Omental fat pad (tissue), 4 donors: ENCODE measurements at places on chromosomes 2 and 18.

GRCh38 chr18:43590182-43590903, 313.1 kb upstream of the SYT4 start:
- DNase-seq = no peak

DNA sequence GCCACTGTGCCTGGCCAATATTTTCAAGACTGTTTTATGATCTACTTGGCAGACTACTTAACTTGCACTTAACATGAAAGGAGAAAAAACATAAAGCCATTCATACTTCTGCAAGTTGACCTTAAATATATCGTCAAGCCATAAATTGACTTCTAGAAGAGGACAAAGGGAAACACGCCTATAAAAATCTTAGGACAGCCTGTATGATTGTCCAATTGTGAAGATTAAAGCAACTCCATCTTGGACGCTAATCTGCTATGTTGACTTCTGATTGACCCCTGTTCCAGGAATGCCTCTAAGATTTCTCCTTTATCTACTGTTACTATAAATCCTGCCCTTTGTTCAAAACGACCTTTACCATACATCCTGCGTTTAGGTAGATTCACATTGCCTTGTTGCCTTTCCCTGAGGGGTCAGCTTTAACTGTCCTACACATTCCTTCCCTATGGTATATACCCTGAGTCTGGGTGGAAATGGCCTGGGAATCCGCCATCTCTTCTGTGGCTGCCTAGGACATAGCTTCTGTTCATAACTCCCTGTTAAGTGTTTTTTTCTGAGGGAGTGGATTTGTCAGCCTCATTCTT, 40.2 kb upstream of the SLC35F5 start:
- DNase-seq = no peak

DNA sequence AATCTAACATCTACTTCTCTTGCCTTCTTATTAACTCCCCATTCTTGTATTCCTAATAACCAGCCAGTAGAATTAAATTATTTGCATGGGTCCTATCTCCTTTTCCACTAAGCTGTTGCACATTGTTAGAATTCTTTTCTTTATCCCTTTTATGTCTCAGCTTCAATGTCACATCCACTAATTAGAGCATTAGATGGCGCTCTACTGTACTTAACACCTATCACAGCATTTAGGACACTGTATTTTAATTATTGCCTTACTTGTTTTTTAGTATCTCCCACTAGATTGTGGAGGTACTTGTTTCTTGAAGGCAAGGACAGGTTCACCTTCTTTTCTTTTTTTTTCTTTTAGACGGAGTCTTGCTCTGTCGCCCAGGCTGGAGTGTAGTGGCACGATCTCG, 3.8 kb downstream of the LIPT1 start:
- no peak for DNase-seq

DNA sequence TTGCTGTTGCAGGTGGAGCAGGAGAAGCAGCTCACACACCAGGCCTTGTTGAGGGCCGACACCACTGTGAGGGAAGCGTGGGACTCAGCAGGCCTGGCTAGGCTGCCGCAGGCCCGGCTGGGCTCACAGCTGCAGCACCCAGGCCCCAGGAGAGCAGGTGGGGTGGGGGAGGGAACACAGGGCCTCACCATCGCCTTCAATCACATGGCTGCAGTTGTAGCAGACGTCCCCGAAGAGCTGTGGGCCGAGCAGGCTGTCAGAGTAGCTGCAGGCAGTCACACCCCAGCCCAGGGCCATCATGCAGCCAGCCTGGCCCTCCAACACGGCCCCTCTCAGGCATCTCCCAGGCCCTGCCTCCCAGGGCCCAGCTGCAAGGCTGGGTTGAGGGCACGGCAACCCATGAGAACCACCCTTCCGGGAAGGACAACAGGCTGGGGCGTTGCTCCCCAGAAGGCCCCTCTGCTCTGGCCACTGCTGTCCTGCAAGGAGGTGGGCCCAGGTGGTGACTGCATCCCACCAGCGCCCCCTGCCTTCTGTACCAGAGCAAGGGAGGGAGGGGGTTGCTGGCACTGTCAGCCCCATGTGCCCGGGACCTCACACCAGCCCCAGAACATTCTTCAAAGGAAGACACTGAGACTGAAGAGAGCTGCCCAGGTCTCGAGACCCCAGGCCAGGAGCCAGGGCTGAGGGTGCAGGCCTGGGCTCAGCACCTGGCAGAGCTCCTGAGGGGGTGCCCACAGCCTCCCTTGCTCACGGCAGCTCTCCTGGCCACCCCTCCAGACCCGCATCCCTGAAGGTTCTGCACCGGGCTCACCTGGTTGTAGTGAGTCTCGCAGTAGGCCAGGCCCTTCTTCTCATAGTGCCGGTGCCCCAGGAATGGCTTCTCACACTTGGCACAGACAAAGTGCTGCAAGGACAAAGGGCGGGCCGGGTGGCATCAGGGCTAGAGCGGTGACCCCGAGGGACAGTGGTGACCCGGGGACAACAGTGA, 5.6 kb upstream of the GPR17 start:
- no peak for DNase-seq

GRCh38 chr2:51324051-51324450, 292.1 kb upstream of the NRXN1 start:
- DNase-seq = no peak

DNA sequence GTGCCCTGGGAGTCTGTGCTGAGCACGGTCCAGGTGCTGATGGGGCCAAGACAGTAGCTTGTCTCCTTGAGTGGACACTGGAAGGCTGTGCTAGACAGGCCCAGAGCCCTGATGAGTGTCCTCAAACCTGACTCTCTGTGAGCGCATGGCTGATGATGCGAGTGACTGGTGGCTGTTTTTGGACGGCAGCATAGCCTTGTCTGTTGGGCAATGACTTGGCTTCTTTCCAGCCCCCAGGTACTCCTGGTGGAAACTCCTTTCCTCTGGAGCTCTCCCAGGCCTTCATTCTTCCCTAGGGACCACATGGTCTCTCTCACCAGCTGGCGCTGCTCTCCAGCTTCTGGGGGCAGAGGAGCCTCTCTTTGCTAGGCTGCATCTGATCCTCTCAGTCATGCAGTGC, 207.6 kb upstream of the SMIM21 start:
- DNase-seq = no peak

- no peak for DNase-seq
Measured at GRCh38 chr18:8603663-8604520, 5.3 kb upstream of the RAB12 start.

DNA sequence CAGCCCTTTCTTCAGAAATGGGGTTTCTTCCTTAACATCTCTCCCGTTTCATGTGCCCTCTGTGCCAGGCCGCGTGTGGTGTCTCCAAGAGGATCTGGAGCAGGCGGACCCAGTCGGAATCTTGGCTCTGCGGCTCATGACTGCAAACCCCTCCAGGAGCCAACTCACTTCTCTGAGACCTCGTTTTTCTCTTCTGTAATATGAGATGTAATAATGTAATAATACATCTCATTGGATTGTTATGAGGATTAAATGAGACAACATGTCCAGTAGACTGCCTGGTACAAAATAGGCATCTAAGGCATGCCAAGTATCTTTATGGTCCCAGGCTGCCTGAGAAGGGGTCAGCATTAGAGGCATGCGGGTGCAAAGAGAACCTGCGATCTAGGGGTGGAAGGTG, 221.3 kb upstream of the REV1 start:
- DNase-seq = no peak

DNA sequence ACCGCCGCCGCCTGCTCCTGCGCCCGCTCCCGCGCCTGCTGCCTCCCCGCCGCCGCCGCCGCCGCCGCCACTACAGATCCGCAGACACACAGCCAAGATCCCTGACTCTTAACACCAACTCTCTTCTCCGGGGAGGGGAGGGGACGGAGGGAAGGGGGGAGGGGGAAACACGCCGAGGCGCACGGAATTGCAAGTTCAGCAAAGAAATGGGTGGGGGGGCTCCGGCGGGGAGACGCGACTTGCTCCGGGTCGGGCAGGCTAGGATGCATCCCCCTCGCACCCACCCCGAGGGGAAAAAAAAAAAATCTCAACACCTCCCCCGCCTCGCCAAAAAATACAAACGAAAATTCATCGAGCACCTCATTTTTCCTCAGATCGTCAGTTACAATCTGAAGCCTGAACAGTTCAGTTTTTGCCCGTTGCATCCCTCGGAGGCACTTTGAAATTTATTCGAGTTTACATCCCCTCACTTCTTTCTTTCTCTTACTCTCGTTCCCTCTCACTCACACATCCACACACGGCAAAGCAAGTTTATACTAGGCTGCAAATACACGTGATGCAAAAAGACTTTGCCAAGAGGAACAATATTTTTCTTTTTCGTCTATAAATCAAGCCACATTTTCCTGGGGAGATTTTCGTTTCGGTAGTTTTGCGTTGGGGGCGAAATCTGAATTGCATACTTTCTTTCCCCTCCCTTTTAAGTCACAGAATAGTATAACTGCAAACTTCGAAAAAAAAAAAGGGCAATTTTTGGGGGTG, at the start of gene TCF4:
TCF4 (minus strand) TSS at position 82 of the 759 bp plus-strand sequence. CDS start 1,076 bp downstream, outside the sequence.
- DNase-seq = no peak

- no peak for DNase-seq
Measured at GRCh38 chr2:123359636-123360035, 665.5 kb upstream of the CNTNAP5 start.

- no peak for DNase-seq
Measured at GRCh38 chr2:119109866-119110265, 48.7 kb downstream of the C1QL2 start.

DNA sequence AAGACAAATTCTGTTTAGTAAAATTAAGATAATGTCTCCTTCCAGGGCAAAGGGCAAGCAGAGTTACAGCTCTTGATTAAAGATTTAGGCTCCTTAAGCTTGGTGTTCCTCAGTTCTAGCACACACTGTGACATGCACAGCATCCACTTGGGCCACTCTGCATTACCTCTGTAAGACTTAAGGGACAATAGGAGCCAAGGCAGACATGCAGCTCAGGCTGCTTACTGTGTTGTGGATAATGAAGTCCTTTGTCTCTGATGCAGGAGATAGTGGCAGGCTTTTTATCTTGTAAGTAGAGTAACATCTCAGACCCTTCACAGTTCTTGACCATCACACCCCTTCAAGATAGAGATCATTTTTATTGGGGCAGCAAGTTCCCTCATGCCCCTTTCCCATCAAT, 31.2 kb downstream of the RBM45 start:
- no peak for DNase-seq

GRCh38 chr2:190627448-190628412, 21.2 kb upstream of the NAB1 start:
- DNase-seq = no peak

- no peak for DNase-seq
Measured at GRCh38 chr2:118902266-118903028, 39.5 kb upstream of the MARCO start.

DNA sequence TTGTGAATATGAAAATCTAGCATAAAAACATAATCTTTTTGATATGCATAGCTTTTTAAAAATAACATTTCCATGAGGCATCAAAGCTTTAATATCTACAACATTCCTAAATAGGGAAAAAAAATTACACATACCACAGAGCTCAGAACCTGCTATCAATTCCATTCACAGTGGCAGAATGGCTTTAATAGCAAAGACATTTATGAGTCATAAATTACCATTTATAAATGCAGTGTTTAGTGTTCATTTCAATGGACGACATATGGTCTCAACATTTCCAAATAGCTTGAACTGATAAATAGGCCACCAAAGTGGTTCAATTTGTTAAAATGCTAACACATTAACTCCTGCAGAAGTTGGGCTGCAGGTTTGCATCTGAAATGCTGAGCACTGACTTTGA, 600.6 kb upstream of the SETBP1 start:
- no peak for DNase-seq

GRCh38 chr2:239285071-239285931, 115.5 kb downstream of the HDAC4 start:
- no peak for DNase-seq

- no peak for DNase-seq
Measured at GRCh38 chr18:76145521-76146376, 349.3 kb downstream of the ZNF516 start.
